Natural killer cell (primary cell): ENCODE measurements at places on chromosomes 5 and 9. TPM values are rescaled to one million over a fixed set of nuclear protein-coding genes. Genes with fewer than 3 reads are reported as not detected.

Gene ANXA2R
- total RNA-seq = 55.2 TPM

Gene ANKRD31
- total RNA-seq = 0.15 TPM

- no peak overlapping the region for H3K4me3 ChIP-seq
- H3K4me1 ChIP-seq = no peaks in the 10 kb centered on the region
- DNase-seq = peak; percentile 8
- no peak overlapping the region for H3K27ac ChIP-seq
- H3K36me3 ChIP-seq = no peaks in the 10 kb centered on the region
Observed at GRCh38 chr9:125785248-125785751, 38.1 kb downstream of the PBX3 start.

DNA sequence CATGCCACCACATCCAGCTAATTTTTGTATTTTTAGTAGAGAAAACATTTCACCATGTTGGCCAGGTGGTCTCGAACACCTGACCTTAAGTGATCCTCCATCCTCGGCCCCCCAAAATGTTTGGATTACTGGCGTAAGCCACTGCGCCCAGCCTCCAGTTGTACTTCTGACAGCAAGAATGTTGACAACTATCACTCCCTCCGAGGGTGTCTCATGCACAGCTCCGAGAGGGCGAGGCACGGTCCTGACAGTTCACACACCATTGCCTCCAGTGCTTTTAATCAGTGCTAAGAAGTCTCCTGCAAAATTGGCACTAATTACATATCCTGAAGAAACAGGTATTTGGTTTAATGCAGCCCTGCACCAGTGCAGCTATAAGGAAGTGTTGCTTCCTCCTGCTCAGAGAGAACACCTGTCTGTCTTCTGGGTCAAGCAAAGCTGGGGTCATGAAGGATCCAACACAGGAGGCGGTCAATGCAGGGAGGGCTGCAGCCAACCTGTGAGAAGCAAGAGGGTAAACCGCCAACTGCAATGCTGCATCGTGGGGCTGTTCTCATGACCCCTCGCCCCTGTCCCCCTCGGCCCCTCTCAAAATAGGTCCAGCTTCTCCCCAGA lies 184.0 kb downstream of the MED10 start:
- no peak overlapping the region for H3K27ac ChIP-seq
- no peaks in the 10 kb centered on the region for H3K4me1 ChIP-seq
- H3K27me3 ChIP-seq = no peaks in the 10 kb centered on the region
- H3K36me3 ChIP-seq = no peaks in the 10 kb centered on the region

DNA sequence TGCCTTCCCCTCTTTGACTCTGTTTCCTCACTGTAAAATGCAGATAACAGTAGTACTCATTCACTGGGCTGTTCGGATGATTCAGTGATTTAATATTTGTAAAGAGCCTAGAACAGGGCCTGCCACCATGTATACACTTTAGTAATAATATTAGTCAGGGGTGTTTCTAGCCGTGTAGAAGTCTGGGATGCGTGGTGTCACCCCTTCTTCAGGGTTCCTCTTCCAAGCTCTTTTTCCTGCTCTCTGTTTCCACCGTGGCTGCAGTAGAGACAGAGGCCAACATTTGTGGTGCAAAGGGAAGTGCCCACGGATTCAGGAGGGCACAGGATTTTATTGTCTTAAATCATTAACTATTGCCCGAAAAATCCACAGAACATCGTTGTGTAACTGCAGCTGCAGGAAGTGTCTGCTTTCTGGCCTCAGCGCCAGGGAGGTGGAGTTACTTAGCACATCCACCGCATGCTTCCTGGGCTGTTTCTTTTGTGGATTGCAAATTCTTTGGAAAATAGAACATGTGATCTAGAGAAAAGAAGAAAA lies 61.7 kb downstream of the TRIO start:
- peaks cover 30% of the 10 kb centered on the region for H3K4me1 ChIP-seq
- H3K27ac ChIP-seq = no peak overlapping the region
- H3K4me3 ChIP-seq = no peak overlapping the region
- no peak for DNase-seq

GRCh38 chr5:157817387-157817702 lies 41.6 kb downstream of the CLINT1 start:
- H3K27me3 ChIP-seq = no peaks in the 10 kb centered on the region
- H3K4me1 ChIP-seq = peaks cover 4% of the 10 kb centered on the region
- H3K27ac ChIP-seq = no peak overlapping the region
- peaks cover 32% of the 10 kb centered on the region for H3K36me3 ChIP-seq
- no peak for DNase-seq
- no peak overlapping the region for H3K4me3 ChIP-seq

DNA sequence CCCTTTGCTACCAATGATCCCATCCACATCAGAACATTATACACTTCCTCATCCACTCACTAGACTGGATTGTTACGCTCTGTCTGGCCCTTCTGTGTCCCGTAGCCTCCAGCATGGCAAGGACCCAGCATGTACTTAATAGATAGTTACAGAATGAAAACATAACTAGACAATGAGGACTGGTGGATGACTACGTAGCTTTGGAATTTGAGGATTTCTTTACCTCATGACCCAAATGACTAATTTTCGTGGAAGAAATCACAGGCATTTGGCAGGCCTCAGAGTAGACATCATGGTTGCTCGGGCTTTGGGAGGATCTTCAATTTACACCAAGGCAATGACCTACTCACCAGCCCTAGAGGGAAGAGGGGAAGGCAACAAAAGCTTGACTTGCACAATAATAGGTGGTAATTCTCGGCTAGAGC lies 299.8 kb downstream of the TLE1 start:
- DNase-seq = no peak
- no peak overlapping the region for H3K27ac ChIP-seq
- no peaks in the 10 kb centered on the region for H3K4me1 ChIP-seq

GRCh38 chr9:132268725-132269352 lies 85.9 kb downstream of the SETX start:
- no peaks in the 10 kb centered on the region for H3K4me1 ChIP-seq
- peaks cover 89% of the 10 kb centered on the region for H3K36me3 ChIP-seq
- no peak overlapping the region for H3K27ac ChIP-seq
- no peak overlapping the region for H3K4me3 ChIP-seq

- DNase-seq = no peak
- H3K36me3 ChIP-seq = no peaks in the 10 kb centered on the region
- no peak overlapping the region for H3K27ac ChIP-seq
- no peaks in the 10 kb centered on the region for H3K27me3 ChIP-seq
- H3K4me3 ChIP-seq = no peak overlapping the region
- no peaks in the 10 kb centered on the region for H3K4me1 ChIP-seq
Observed at GRCh38 chr5:51669095-51669494, 285.8 kb downstream of the ISL1 start.

DNA sequence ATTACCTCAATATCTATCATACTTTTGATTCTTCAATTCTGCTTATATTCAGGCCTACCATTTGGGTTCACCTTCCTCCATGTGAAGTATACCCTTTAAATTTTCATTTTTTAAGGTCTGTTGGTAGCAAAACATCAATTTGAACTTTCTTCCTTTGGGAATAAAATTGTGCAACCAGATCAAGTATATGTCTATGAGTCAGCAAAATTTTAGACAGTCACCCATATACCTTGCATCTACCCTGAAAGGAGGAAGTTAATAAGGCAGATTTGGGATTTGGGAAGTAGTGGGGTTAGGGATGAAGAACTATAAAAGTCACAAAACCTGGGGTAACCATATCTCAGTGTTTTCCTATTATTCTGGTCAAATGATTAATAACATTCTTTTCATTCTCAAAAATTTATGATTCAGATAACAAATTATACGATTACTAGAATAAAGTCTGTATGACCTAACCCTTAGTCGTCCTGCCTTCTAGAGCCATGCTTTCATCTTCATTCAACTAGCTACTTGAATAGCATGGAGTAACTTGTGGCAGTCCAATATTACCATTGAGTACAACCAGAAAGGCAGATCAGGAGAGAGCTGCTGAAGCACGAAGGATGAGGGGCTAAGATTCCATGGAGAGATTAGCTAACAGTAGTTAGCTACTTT lies 2.8 kb upstream of the IL33 start:
- H3K36me3 ChIP-seq = no peaks in the 10 kb centered on the region
- DNase-seq = no peak
- peaks cover 4% of the 10 kb centered on the region for H3K27me3 ChIP-seq
- no peak overlapping the region for H3K27ac ChIP-seq

DNA sequence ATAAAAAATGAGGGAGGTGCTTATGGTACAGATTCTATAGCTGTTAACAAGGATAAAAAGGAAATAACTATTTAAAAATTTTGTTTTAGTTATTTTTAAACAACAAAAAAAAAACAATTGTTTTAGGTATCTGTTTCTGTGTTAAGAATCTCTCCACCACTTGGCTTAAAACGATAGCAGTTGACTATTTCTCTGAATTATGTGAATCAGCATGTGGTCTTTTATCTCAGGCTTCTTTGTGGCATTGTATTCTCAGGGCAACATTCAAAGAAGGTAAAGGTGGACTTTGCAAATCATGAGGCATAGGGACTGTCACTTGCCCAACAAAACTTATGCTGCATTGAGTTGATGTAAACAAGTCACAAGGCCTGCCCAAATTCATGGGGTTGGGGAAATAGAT lies 55.2 kb downstream of the ERBIN start:
- DNase-seq = no peak
- H3K4me3 ChIP-seq = no peak overlapping the region
- no peaks in the 10 kb centered on the region for H3K27me3 ChIP-seq
- no peak overlapping the region for H3K27ac ChIP-seq
- H3K4me1 ChIP-seq = peaks cover 14% of the 10 kb centered on the region

DNA sequence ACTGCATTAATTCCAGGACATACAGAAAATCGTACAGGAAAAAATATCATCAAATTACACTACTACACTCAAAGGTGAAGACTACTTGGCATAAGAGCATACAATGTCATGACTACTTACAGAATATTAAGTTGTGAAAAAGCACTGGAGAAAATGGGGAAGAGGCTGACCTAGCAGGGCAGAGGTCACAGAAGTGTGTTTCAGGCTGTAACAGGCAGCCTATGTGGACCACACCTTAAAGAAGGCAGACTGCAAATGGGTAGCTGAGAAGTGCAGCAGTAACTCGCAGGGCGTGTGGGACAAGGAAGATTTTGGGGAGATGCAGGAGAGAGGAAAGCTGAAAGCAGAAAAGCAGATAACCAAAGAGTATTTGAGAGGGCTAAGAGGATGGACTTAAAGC lies 167.0 kb upstream of the PIK3R1 start:
- H3K4me1 ChIP-seq = no peaks in the 10 kb centered on the region
- no peak for DNase-seq
- no peaks in the 10 kb centered on the region for H3K27me3 ChIP-seq
- no peak overlapping the region for H3K27ac ChIP-seq

GRCh38 chr9:2291980-2292704 lies 277.0 kb downstream of the SMARCA2 start:
- no peaks in the 10 kb centered on the region for H3K36me3 ChIP-seq
- no peak for DNase-seq

DNA sequence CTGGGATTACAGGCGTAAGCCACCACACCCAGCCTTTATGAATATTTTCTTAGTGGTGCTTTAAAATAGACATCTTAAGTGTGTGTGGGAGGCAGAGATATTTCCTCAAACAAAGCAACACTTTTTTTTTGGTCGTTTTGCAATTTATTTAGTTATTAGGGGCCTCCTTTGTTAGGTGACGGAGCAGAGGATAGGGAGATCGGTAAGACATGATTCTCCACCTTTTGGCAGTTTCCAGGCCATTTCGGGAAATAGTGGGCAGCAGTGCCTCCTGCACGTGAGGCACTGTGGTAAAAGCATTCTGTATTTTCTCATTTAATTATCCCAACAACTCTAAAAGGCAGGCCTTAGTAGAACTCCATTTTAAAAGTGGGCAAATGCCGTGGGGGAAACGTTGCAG lies 1.9 kb downstream of the OCLN start:
- H3K4me3 ChIP-seq = no peak overlapping the region
- peaks cover 19% of the 10 kb centered on the region for H3K4me1 ChIP-seq
- no peak for DNase-seq

- H3K4me3 ChIP-seq = no peak overlapping the region
- H3K36me3 ChIP-seq = no peaks in the 10 kb centered on the region
- no peak overlapping the region for H3K27ac ChIP-seq
- no peak for DNase-seq
- no peaks in the 10 kb centered on the region for H3K4me1 ChIP-seq
- H3K27me3 ChIP-seq = no peaks in the 10 kb centered on the region
Observed at GRCh38 chr9:125906893-125907292, 159.7 kb downstream of the PBX3 start.

DNA sequence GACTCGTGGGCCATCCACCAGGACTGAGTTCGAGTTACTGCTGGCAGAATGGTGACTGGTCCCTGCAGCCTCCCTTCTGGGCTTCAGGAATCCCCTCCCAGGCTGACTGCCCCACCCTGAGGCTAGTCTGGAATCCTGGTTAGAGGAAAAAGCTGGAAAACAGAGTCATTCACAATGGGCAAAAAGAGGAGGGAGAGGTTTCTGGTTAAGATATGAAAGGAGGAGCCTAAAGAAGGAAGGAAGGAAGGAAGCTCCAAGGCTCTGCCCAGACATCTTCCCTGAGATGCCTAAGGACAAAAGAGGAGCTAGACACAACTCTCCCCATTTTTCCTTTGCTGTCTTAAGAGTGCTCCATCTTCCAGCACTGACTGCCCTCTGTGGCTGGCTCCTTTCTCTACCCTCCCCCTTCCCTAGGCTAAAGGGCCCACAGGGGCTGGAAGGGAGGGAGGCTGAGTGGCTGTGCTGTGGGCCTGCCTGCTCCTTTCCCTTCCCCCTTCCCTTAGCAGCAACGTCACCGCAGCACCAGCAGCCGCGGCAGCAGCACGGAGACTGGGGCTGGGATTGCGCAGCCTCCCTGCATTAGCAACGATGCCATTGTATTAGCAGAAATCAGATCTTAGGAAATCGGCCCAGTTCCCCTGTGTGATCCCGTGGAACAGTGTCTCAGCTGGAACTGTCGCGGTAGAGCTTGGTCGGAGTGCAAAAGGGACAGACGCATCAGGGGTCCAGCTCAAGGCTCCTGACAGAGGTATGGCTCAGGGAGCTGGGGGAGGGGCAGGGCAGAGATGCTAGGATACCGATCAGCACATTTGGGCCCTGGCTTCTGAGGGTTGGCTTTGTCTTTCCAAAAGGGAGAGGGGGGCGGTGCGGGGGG lies 48.7 kb downstream of the RUSC2 start:
- no peak overlapping the region for H3K4me3 ChIP-seq
- no peaks in the 10 kb centered on the region for H3K27me3 ChIP-seq
- H3K27ac ChIP-seq = no peak overlapping the region
- H3K36me3 ChIP-seq = no peaks in the 10 kb centered on the region
- DNase-seq = no peak

GRCh38 chr9:76161106-76161505 lies 233.1 kb downstream of the RFK start:
- H3K4me3 ChIP-seq = no peak overlapping the region
- no peak overlapping the region for H3K27ac ChIP-seq
- no peaks in the 10 kb centered on the region for H3K36me3 ChIP-seq
- no peaks in the 10 kb centered on the region for H3K4me1 ChIP-seq
